ENCODE measurements at places on chromosomes 12 and 14.

GRCh38 chr12:108560321-108560721 lies 652 bp downstream of the SART3 start:
- DNase-seq = no peak

DNA sequence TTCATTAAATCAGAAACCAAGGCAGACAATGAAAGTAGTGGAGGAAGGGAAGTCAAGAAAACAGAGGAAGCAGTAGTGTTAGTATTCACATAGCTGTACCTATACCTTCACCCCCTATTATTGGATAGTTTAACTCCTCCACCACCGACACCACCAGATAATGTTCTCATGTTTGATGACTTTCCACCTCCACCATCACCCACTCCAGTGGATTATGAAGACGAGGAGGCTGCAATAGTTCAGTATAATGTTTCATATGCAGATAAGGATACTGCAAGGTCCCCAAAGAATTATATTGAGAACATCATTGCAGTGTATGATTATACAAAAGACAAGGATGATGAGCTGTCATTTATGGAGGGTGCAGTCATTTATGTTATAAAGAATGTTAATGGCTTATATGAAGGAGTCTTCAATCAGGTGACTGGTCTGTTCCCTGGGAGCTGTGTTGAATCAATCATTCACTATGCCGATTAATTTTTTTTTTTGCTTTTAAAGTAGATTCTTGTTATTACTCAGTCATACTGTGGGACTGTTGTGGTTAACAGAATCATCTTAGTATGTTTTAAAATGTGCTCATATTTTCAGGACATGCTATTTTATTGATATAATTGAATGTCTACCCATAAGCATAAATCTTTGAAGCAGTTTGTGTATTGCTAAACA lies 32.2 kb upstream of the KTN1 start:
- DNase-seq = no peak

GRCh38 chr14:100190126-100190525 lies 30.7 kb upstream of the DEGS2 start:
- no peak for DNase-seq

DNA sequence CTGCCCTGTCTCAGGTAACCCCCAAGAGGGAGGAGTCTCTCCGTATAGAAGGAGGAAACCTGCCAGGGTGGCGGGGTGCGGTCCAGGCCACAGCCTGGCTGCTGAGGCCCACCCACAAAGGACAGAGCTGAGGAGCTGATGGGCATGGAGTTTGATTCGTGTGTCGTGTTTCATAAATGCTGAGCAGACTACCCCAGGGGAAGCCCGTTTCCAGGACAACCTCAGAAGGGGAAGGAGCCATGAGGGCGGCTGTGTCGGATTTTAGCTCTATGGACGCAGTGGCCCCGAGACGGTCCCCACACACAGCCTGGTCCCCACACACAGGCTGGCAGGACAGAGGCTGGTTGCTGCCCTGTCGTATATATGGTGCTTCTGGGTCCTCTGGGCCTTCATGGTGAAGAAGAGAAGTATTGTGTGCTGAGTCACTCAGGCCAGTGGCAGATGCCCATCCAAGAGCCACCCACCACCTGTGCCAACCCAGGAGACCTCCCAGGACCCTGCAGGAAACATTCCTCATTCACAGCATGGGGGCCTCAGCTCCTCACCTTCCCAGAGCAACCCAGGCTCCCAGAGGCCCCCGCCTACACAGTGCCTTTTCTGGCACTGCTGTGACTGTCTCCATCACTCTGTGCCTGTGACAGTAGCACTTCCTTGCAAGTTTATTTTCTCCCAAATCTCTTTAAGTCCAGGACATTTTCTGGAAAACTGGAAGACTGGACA lies 63.1 kb upstream of the RIN3 start:
- no peak for DNase-seq

- DNase-seq = no peak
Observed at GRCh38 chr14:47722929-47723693, 47.7 kb upstream of the MDGA2 start.

GRCh38 chr12:91367234-91367849 lies 184.7 kb upstream of the DCN start:
- no peak for DNase-seq

- DNase-seq = no peak
Observed at GRCh38 chr14:93735206-93735605, 53.1 kb downstream of the PRIMA1 start.

- DNase-seq = no peak
Observed at GRCh38 chr14:61591862-61592261, 103.5 kb upstream of the HIF1A start.

- no peak for DNase-seq
Observed at GRCh38 chr12:132593521-132593920, 16.9 kb downstream of the LRCOL1 start.

- DNase-seq = no peak
Observed at GRCh38 chr12:6532927-6533652, 1.2 kb upstream of the GAPDH start.

DNA sequence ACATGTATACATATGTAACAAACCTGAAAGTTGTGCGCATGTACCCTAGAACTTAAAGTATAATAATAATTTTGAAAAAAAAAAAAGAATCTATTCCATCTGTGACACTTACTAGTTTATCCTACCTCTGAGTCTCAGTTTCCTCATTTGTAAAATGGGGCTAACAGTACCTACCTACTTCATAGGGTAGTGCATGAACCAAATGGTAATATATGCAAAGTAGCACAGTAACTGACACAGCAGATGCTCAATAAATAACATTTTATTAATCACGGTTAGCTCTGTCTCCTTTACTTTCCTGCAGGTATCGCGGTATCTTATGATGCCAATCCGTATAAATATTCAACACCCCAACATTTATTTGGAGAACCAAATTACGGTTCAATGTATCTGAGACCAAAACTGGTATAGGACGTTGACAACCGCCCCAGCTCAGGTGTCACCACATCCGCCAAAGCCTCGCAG lies 703 bp downstream of the TMED10 start:
- DNase-seq = no peak

DNA sequence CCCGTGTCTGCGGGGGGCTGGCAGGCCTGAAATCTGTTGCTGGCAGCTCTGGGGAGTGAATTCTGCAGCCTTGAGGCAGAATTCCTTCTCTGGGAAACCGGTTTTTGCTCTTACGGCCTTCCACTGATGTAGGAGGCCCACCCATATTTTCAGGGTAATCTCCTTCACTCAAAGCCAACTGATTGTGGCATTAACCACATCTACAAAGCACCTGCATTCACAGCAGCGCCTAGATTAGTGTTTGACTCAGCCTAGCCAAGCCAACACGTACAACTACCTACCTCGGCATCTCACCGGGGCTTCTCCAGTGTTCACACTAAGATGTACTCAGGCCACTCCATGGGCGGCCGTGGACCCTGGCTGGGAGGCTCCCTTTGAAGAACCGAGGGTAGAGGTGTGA lies 15.8 kb downstream of the C12orf43 start:
- no peak for DNase-seq

DNA sequence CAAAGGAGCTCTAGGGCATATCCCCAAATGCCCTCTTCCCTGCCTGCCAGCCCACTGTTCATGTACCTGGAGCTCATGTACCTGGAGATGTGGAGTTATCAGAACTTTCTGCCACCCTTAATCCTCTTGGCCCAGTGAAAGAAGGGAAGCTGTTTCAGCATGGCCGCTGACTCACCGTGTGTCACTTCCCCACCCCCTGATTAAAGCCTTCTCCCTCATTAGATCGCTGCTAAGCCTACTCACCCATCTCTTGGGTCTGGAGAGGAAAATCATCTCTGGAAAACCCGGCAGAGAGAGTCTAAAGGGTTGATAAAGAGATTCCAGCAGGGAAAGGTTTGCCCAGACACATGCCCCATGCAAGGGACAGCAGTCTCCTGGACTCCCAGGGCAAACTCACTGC lies 4.5 kb upstream of the LTBP2 start:
- DNase-seq = no peak

DNA sequence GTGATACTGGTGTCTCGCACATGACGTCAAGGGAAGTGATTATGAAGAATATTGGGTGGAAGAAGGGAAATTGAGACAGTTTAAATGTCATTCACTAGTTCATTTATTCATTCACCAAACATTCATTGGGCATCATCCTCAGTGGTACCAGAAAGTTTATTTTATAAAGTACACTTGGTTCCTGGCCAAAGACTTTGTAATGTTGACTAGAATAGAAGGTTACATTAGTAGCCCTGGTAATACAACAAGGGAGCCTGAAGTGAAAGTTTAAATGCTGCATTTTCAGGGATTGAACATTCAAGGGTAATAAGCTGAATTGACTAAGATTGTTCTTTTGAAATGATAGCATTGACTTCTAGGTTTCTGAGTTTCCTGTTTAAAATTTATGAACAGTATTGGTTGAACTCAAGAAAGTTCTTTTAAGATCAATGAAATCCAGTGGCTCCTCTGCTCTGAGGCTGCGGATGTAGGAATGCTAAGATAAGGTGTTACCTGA lies 236.8 kb upstream of the BTG1 start:
- DNase-seq = no peak

DNA sequence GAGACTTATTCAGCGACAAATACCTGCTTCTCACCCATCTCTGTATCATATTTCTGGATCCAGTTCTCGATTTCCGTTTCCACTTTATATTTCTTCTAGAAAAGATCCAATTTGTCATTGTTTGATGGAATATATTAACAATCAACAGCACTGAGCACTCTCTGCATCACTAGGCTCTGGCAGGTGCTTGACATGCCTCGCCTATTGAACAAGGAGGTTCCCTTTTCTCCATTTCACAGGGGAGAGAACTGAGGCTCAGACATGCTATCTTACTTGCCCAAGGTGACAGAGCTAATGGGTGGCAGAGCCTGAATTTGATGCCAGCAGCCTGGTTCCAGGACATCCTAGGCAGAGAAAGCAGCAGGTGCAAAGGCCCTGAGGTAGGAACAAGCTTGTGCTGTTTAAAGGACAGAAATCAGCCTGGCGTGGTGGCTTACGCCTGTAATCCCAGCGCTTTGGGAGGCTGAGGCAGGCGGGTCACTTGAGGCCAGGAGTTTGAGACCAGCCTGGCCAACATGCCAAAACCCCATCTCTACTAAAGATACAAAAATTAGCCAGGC lies 12.1 kb downstream of the RITA1 start:
- DNase-seq = no peak

GRCh38 chr12:132610051-132610759 lies at the start of gene LRCOL1:
TSS of gene LRCOL1 (minus strand) at chr12:132610582. CDS start at chr12:132606251, 4,331 bp downstream.
- DNase-seq = no peak

GRCh38 chr14:42523666-42524065 lies 917.0 kb downstream of the LRFN5 start:
- DNase-seq = no peak

DNA sequence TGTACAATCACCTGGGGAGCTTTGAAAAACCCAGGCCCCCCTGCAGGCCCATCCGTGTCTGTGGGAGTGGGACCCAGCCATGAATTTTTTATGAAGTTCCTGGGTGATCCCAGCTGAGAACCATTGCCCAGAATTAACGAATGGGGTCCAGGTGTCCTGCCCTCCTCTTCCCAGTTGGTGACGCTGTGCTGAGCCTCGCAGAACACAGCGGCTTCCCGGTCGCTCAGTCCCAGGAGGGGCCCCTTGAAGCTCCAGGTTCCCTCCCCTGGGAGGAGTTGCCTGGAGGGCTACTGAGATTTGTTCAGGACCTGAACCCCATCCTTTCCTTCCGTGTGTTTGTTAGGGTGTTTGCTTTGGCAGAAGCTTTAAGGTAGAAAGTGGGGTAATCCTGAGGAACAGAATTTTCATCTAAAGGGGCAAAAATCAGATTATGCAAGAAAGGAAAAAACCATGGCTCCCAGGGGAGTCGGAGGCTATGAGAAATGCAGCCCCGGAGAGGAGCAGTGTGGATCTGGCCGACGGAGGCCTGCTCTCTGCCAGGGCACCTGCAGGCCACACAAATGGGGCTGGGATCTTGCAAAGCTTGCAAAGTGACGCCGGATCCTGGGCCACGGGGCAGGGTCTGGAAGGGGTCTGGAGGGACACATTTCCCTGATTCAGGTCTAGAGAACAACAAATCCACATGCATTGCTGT lies 164.7 kb upstream of the PRMT8 start:
- no peak for DNase-seq

DNA sequence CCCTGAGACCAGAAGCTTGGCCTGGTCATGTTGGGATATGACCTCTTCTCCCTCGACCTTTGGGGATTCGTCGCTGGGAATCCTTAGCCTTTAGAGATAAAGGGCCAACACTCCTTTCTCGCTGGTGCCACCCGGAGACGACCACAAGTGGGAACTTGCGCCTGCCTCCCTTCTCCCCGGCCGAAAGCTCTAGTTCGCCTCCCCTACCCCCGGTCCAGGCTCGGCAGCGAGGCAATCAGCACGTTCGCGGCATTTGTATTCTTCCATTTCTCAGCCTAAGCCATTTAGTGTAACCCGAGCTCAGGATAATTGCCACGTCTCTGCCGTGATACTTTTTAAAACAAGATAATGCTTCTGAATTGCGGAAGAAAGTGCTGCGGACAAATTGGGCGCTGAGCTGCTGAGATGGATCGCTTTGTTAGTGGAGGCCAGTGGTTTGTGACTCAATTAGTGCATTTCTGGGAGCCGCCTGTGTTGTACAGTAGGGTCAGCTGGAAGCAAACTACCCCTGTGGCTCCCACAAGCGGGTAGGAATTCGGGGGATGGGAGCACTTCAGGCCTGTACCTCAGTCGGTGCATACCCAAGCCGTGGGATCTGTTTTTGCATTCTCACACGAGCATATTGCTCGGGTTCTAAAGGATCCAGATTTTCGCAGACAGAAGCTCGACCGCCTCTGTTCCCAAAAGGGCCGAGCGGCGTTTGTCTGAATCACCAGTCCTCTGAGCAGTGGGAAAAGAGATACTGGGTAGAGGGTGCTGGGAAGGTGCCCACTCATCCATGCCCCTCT lies 6.8 kb upstream of the SIX1 start:
- DNase-seq = no peak

GRCh38 chr14:86513056-86513455 lies 983.1 kb downstream of the FLRT2 start:
- no peak for DNase-seq

GRCh38 chr14:100031506-100032281 lies 33.5 kb upstream of the EVL start:
- DNase-seq = no peak

GRCh38 chr14:89899917-89900663 lies 54.4 kb downstream of the EFCAB11 start:
- no peak for DNase-seq

DNA sequence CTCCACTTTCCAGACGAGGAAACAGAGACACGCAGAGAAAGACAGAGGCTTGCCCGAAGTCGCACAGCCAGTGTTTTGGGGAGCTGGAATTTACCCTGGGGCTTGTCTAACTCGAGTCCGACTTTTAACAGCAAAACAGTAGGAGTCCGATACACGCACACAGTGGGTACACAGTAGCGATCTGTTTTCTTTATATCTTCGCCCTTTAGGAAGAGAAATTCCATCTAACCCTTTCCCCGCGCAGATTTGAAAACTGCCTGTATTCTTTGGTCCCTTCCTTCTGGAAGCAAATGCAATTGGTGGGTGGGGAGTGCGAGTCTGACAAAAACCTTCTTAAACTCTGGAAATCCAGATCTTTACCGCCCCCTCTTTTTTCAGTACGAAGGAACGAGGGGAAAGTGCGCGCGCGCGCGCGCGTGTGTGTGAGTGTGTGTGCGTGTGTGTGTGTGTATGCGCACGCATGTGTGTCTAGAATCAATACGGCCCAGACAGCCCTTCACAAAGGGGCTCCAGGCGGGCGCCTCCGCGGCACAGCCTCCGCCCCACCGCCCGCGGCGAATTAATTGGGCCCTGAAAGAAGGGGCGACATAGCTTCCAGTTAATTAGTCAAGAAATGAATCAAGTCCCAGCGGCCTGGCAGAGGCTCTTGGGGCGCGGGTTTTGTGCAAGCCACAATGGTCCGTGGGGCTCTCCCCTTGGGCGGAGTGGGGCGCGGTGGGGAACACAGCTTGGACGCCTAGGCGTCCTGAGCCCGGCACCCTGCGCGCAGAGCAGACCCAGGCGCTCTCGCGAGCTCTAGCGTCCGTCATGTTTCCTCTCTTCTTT lies 14.0 kb upstream of the TBX3 start:
- no peak for DNase-seq
